ENCODE measurements at places on chromosomes 11 and 22.

- no peak for DNase-seq
Observed at GRCh38 chr11:117723277-117724024, 73.6 kb downstream of the DSCAML1 start.

DNA sequence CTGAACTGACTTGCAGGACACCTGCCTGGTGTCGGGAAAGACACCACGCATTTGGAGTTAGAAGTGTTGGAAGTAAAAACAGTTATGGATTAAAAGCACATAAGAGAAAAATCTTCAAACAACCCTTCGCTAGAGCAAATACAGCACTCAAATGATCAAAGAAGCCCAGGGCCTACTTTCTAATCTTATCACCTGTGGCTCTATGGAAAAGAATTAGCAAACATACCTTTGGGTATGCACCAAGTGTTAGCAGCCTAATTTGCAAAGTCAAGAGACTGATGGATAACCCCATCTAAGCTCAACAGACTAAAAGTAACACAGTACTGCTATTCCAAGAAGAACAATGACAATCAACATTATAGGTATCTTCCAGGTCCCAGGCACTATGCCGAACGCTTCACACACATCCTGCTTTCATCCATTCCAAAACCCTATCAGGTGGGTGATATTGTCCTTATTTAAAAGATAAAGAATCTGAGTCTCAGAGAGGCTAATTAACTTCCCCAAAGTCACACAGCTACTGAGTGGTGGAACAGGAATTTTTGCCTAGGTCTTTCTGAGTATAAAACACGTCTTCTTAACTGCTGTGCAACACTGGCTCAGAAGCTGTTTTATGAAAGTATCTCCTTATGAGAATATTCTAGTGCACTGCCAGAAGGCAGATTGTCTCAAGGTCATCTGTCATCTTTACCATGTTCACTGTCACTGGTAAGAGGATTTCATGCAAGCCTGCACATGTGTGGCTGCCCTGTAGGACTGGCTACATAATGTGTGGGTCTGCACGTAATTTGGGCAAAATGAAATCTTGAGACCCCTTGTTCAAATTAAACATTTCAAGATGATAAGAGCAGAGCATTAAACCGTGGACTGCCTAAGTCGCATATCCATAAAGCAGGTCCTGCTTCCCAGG lies 16.4 kb downstream of the SLC1A2 start:
- no peak for DNase-seq

DNA sequence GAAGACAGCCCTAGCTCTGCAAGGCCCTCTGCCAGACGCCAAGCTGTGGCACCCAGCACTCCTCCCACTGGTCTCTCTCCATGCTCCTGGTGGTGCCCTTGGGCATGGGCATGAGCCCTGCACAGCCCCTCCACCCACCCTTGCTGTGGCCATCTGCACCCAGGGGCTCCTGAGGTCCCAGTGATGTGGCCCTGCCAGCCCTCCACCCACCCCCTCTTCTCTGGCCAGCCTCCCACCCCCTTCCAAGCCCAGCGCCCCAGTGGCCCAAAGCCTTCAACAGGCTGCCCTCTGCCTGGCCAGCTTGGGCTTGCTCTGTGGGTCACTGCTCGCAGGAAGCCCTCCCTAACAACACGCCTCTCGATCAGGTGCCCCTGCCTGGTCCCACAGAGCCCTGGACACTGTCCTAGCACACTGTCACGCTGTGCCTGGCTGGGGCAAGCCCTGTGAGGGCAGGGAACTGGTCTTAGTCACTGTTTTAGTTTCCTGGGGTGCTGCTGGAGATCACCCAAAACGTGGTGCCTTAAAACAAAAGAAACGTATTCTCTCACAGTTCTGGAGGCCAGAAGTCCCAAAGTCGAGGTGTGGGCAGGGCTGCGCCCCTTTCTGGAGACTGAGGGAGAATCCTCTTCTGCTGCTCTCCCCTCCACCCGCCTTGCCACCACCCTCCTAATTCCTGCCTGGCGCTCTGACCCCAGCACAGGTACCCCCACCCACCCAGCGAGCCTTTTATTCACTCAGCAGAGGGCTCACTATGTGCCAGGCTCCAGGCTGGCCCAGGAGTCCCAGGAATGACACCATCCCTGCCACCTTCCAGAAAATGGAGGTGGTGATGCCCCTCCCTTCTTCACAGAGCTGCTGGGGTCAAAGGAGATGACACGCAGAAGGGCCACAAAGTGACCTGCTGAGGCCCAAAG lies 14.7 kb downstream of the SULT4A1 start:
- DNase-seq = peak; percentile 17

DNA sequence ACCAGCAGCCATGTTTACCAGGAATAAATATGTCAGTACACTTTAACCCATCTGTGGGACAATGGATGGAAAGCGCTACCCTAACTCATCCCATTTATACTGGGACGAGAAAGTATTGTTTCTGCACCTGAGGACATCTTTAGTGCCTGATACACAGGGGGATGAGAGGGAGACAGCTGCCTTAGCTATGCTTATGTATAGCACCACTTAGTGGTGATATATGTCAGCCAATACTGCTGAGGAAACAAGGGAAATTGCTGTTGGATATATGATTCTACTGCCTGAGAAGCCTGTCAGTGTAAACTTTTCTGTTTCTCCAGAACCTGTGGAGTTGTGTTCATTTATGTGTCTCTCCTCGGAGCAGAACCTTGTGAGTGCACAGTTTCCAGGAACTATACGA lies 13.3 kb upstream of the CEP295 start:
- DNase-seq = no peak

DNA sequence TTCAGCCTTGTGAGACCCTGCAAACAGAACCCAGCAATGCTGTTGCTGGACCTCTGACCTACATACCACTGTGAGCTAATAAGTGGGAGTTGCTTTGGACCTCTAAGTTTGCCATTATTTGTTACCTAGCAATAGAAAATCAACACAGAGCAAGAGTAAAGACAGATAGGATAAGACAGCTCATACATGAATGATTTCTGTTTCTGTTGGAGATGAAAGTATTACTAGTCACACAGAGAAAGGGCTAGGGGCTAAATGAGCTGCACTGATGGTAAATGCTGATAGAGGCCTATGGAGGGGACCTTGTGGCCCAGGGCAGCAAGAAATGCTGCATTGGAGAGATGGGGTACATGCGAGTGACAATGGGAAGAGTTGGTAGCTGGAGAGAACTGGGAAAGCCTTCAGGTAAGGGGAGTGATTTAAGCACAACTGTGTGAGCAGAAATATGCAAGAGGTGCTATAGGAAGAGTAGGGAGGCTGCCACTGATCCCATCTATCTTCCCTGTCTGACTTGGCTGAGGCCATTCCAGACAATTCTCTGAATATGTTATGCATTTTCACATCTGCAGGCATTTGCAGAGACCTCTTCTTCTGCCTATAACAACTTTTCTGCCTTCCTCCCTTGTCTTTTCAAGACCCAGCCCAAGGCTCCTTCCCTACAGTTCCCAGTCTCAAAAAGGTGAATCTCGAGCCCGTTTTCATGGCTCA lies 46.1 kb upstream of the SYN3 start:
- DNase-seq = no peak

DNA sequence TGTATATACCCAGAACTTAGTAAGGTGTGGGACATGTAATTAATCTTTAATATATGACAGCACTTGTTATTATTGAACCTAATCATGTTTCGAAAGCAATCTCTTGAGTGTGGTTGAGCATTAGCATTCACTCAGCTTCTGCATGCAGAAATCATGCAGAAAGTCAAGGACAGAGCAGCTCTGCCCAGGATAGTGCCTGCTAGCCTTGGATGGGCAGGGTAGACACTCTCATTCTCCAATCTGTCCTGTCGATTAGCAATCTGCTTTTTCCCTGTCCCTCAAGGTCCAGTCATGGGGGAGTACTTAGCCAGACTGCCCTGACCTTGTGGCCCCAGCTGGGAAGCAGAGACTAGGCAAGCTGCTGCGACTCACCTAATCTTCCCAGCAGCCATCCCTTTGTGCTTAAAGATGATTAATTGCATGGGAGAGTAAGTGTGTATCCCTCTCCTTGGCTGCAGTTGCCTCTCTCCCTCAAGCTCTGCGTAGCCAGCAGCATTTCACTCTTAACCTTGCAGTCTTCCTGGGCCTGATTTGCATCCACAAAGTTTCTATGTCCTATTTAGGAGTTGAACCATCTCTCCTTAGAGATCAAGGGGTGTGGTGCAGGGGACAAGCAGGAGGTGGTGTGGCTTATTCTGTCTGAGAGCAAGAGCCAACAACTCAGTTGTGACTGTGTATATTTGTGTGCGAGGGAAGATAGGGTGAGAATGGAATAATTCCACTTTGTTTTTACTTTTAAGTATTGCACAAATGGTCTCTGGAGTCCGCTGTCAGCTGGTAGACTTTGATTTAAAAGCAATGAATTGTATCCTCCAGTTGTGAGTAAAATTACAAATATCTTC lies 101.4 kb downstream of the FDX1 start:
- DNase-seq = no peak

DNA sequence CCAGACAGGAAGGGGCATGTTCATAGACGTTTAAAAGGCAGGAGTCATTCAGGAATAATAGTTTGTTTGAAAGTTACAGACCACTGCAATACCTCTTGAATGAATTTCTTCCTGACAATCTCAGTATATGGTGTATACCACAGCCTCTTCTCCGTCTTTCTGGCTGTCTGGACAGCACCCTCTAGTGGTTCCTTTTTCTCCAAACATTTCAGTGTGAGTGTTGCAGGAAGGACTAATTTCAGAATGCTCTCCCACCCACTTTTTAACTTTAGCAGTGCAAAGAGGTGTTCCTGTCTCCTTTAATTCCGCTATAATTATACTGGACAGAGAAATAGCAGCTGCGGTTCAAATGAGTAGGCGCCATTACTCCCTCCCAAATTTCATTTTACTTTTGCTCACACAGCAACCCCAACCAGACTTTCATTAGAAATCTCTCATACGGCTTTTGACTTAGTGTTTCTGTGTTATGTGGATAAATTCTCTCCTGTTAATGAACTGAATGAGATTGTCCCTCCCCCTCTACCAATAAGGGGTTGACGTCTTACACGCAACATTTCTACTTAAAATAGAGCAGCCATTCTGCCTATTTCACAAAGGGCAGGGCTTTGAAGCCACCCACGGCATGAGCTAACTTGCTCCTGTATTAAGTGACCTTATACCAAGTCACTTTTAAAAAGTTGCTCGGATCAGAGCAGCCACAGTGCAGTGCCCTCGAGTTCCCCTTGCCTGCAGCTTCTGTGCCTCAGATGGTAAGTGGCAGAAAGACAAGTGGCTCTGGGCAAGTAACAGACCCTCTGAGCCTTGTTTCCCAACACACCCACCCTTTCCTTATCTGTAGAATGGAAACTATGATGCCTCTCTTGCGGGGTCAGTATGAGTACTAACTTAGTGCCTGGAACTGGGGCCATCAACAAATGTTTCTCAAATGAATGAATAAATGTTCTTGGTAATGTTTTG lies 368.6 kb downstream of the OPCML start:
- no peak for DNase-seq

- no peak for DNase-seq
Observed at GRCh38 chr22:31425331-31426050, 26.1 kb downstream of the DRG1 start.

- peak; percentile 59 for DNase-seq
Observed at GRCh38 chr22:26589367-26589844, 526 bp downstream of the TPST2 start.

- no peak for DNase-seq
Observed at GRCh38 chr11:42473106-42473505, 838.7 kb upstream of the API5 start.

DNA sequence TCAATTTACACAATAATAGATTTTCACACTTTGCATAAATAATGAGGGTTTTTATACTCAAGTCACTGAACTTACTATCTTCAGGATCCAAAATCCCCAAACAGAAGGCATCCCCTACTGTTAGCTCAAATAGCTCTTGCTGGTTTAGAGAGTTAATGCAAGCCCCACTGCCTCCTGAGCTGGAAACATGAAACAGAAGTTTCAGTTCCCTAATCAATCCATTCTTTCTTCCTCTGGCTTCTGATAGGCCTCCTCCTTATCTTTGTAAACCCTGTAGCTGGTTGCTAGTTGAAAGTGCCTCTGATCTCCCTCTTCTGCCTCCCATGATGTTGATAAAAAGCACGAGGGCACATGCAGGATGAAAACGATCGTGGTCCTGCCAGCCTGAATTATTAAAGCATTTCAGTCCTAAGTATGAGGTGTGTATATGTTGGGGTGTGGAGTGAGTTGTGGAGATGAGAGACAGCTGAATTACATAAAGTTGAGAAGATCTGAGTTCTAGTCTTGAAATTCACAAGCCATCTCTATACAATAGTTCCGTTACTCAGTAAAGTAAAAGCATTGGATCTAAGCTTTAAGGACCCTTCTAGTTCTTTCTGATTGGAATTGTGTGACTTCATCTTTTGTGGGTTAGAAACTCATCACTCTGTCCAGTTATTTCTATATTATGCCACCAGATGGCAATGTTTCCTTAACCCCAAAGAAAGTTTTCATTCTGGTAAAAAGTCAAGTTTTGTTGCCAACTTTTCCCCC lies 35.0 kb upstream of the EHF start:
- no peak for DNase-seq

- DNase-seq = no peak
Observed at GRCh38 chr11:83438438-83438837, 152.3 kb upstream of the CCDC90B start.

- no peak for DNase-seq
Observed at GRCh38 chr22:46992121-46992731, 229.8 kb downstream of the TBC1D22A start.

- DNase-seq = no peak
Observed at GRCh38 chr11:38163526-38163925, 1565.5 kb upstream of the RAG2 start.

DNA sequence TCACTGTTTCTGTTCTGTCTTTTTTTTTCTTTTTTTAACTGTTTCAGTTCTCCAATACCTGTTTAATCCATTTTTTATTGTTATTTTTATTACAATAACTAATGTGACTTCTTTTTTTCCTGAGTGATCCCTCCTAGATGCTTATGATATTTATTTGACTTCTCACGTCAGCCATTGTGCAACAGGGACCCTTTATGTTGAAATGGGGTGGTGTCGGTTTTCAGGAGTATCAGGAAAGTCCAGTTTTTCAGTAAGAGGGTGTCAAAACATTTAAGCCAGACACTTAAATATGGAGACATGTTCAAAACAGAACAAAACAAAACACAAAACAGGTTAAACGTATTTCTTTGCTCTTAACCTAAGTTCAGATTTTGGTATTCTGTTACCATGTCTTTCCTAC lies 418.8 kb downstream of the DYNC2H1 start:
- no peak for DNase-seq

- DNase-seq = no peak
Observed at GRCh38 chr22:41238570-41239442, 1.9 kb downstream of the CHADL start.

GRCh38 chr22:35891442-35891841 lies 137.2 kb downstream of the RBFOX2 start:
- DNase-seq = no peak

- peak; percentile 13 for DNase-seq
Observed at GRCh38 chr11:17721242-17721999, 2.0 kb downstream of the MYOD1 start.
